ENCODE measurements at places on chromosomes 11 and 22. TPM values are rescaled to one million over a fixed set of nuclear protein-coding genes. Genes with fewer than 3 reads are reported as not detected.
A peak's percentile ranks its signal among the peaks of the same experiment; 100 is the strongest.

SLC25A45 gene
- total RNA-seq = 12.0 TPM

DNA sequence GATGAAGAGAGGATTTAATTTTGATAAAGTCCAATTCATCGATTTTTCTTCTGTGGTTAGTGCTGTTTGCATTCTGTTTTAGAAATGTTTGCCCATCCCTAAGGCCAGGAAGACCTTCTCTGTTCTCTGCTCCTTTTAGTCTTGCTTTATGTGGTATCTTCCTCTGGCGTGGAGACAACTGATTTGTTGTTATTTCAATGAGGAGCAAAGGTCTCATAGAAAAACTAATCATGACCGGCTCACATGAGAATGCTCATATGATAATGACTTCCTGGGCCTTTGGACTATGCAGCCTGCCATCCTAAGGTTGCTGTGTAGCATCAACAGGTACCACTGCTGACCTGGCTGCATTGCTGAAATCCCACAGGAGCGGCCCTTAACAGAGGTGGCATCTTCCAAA lies 19.8 kb downstream of the SCGB1A1 start:
- no peak for DNase-seq

OR56B1 gene
- total RNA-seq = 0.40 TPM

DNA sequence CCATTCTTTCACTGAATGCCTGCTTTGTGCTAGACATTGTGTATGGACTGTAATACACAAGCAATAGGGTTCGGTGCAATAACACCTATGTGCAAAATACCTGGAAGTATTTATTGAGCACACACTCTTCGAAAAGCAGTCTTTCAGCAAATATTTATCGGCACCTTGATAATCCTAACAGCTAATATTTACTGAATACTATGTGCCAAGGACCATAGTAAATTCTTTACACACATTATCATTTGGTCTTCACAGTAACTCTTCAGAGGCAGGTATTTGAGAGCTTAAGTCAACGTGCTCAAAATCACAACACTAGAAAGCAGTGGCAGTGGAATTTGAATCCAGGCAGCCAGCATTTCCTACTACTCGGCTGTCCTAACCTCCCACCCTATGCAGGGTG lies 2.2 kb downstream of the B3GNT6 start:
- DNase-seq = no peak

ENTHD1 gene
- total RNA-seq = 4.9 TPM

DNA sequence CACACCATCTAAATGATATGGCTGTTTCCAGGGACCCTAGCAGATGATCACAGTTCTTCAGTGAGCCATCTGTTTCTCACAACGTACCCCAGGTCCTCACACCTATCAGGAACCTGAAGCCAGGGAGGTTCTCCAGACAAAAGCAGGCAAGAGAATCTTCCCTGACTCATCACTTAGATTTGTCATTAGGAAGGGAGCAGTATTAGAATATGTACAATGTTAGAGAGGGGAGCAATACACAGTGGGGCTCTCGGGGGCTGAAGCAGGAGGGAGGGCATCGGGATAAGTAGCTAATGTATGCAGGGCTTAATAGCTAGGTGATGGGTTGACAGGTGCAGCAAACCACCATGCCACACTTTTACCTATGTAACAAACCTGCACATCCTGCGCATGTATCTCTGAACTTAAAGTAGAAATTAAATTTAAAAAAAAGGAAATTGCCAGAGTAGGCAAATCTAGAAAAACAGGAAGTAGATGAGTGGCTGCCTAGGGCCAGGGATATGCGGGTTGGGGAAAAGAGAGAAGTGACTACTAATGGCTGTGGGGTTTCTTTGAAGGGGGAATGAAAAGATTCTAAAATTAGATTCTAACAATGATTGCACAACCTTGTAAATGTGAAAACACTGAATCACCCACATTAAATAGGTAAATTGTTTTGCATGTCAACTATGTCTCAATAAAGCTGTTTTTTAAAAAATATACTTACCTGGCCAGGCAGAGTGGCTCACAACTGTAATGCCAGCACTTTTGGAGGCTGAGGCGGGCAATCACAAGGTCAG lies 14.4 kb downstream of the C22orf42 start:
- DNase-seq = no peak

GRCh38 chr11:69479591-69480271 lies 1.7 kb upstream of the LINC01488 start:
- DNase-seq = no peak

DNA sequence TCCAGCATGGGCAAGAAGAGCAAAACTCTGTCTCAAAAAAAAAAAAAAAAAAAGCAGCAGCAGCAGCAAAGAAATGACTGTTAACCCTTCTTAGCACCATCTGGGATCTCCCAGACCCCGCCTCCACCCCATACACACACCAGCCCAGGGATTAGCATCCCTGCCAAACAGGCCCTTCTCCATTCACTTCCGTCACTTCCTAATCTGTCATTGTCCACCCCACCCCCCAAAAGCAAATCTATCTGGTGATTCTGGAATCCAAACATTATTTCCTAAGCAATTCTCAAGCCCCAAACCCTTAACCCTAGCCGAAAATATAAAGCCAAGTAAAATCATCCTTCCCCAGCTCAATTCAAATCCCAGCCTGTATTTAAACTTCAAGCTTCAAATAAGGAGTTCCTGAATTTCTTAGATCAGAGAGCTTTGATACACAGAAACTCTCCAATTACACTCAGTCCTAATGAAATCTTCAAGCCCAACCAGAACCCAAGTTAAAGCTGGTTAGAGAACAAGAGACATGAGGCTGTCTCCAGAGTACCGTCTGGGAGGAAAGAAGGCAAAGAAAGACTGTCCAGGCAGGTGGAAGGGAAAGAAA lies 6.0 kb upstream of the AHNAK start:
- no peak for DNase-seq

DNA sequence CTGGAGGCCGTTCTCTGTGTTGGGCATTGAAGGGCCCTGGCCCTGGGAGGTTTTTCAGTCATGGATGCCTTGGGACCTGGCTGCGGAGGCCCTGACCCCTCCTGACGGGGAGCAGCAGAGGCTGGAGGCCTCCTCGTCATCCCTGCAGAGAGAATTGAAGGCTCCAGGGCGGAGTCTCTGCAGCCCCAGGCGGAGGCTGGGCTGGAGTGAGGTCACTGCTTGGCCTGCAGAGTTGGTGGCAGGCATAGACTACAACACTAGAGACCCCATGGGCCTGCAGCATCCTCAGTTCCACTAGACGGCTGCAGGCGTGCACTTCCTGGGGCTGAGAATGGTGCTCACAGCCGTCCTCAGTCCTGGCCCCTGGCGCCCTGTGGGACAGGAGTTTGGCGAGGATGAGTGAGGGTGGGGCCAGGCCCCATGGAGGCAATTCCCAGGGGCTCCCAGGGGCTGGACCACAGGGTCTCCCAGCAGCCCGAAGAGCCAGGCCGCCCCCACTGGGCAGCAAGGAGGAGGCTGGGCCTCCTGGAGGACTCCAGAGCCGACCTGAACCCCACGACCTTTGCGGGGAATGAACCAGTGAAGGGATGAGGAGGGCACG lies 1194.9 kb downstream of the BRD1 start:
- DNase-seq = no peak

- no peak for DNase-seq
Observed at GRCh38 chr11:96794152-96794551, 404.3 kb downstream of the JRKL start.

OR2AT4 gene
- total RNA-seq = 2.0 TPM

SLC43A3 gene
- 75.4 TPM for total RNA-seq

GAL3ST1 gene
- 26.3 TPM for total RNA-seq

DNA sequence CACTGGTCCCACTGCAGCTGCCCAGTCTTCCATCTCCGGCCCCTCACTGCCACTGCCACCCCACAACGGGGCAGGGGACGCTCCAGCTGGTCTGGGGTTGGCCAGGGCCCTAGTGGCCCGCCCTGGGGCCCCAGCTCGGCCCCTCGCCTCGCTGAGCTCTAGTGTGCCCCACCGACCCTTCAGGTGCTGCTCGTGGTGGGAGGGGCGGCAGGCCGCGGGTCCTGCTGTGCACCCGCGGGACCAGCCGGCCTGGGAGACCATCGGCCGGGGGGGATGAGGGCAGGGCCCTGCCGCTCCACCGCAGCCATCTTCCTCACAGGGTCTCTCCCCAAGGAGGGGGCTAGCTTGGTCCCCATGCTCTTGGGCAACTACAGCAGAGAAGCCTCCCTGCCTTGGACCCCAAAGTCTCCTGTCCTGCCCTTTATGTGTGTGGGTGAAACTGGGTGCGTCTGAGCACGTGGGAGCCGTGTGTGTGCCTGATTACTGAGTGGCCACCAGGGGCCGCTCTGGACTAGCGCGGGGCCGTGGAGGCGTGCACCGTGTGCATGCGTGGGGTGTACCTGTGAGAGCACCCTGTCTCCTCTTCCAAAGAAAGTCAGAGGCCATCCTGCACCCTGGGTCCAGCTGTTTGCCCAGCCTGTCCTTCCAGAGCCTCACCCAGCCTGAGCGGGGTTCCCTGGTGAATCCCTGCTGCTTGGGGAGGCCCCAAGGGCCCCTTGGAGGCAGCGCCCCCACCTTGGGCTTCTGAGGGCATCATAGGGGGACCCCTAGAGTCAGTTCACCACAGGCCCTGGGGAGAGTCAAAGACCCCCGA lies 6.0 kb upstream of the ACR start:
- DNase-seq = peak; percentile 67

DNA sequence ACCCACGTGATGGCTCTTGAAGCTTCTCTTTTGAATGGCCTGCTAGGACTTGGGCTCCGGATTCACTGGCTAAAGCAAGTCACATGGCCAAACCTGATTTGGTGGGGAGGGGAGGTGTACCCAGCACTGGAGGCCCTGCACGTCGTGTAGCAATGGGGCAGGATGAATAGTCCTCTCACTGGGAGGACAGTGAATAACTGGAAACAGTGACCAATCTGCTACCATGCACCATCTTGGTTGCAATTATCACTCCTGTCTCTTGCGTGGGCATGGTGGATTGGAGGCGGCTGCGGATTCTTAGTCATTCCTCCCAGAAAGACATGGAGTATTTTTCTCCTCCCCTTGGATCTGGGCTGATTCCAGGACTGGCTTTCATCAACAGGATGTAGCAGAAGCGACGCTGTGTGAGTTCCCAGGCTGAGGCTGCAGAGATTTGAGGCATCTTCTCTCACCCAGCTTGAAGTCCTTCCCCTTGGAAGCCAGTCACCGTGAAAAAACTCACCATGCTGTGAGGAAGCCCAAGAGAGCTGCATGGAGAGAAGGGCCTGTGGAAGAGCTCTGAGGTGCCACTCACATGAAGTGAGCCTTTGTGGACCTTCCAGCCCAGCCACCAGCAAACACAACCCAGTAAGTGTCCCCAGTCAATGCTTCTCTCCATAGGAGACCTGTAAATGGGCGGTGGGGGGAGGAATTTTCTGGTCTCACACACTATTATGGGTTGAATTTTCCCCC lies 70.4 kb downstream of the IGLL1 start:
- DNase-seq = no peak

- DNase-seq = no peak
Observed at GRCh38 chr11:34855754-34856095, 60.5 kb downstream of the APIP start.

ACR gene
- total RNA-seq = 1.5 TPM

- DNase-seq = peak; percentile 89
Observed at GRCh38 chr11:69915501-69916250, 96.5 kb upstream of the FGF3 start.

OR4D5 gene
- total RNA-seq = not detected

- no peak for DNase-seq
Observed at GRCh38 chr11:119608781-119609180, 120.2 kb downstream of the NECTIN1 start.

ALDH3B2 gene
- not detected for total RNA-seq

IFITM10 gene
- total RNA-seq = 3.4 TPM

GRCh38 chr11:125587480-125587879 lies 5.2 kb upstream of the STT3A start:
- no peak for DNase-seq

- DNase-seq = no peak
Observed at GRCh38 chr11:118229274-118229847, 4.5 kb upstream of the JAML start.

MMP1 gene
- 0.22 TPM for total RNA-seq

GRCh38 chr11:61968758-61969390 lies 1.4 kb upstream of the FTH1 start:
- peak; percentile 52 for DNase-seq

SOX6 gene
- total RNA-seq = 53.7 TPM

- no peak for DNase-seq
Observed at GRCh38 chr11:36631774-36632173, 33.7 kb upstream of the RAG2 start.

CHRNA10 gene
- total RNA-seq = 4.6 TPM

DNA sequence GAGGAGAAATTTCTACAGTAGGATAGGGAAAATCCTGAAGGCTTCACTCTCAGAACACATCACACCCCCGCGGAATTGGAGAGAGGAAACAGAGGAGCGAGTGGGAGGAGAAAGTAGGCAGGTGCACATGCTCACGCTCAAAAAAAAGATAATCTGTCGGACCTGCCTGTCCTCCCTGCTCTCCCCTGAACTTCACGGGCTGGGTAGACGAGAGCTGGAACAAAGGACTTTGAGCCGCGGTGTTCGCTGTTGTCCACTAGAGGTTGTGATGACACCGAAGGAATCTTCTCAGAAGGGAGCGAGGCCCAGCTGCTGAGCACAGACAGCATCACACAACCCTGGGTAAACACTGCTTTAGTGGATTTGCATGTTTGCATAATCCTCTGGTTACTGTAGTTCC lies 5.0 kb downstream of the SEZ6L start:
- no peak for DNase-seq

DNA sequence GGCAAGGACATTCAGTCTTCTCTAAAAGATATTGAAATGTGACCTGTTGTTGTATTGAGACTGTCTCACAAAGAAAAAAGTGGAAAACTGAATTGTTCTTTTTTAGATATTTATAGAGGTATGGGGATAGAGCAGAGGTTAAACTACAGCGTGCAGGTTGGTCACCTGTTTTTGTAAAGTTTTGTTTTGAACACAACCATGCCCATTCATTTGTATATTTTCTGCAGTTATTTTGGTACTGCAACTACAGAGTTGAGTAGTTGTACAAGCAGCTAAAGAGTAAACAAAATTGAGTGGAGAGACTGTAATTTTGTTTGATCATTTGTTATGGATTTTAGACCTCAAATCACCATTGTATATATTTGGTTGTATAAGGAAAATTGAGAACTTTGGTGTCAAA lies 11.3 kb downstream of the EED start:
- no peak for DNase-seq

DNA sequence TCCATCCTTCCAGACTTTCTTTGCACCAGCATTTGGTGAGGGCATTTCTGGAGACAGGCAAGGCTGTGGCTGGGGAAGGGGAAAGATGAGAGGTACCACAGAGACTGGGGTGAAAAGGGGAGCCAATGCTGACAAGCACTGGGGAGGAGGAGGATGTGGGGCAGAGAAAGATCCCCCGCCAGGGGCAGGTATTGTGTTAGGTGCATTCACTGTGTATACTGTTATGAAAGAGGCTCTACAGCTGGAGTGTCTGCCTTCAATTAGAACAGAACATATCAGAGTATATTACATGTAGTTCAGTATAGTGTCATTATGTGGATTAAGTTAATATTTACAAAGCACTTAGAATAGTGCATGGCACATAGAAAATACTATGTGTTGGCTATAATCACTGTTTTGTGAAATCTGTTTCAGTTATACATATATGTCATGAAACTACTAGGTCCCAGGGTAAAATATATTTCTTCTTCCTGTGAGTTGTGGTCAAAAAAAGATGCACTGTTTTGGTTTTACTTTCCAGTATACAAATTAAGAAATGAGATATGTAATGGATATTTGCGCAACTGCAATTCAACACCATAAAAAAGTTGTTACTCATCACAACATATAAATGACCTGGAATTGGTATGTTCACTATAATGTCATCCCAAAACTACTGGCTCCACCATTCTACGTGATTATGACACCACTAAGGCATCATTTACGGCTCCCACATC lies 8.4 kb downstream of the MSANTD2 start:
- DNase-seq = no peak

FIBIN gene
- 54.1 TPM for total RNA-seq
